Esophagus squamous epithelium (tissue), 5 donors: ENCODE measurements at places on chromosomes 1 and 21.

GRCh38 chr21:44571844-44572782 lies 1.4 kb upstream of the KRTAP10-4 start:
- H3K4me3 ChIP-seq: no peak overlapping the region
- H3K27me3 ChIP-seq: peaks cover 40% of the 10 kb centered on the region
- no peaks in the 10 kb centered on the region for H3K36me3 ChIP-seq
- H3K27ac ChIP-seq: no peak overlapping the region

- DNase-seq: no peak
- no peaks in the 10 kb centered on the region for H3K4me1 ChIP-seq
- H3K27me3 ChIP-seq: no peaks in the 10 kb centered on the region
- H3K27ac ChIP-seq: no peak overlapping the region
Observed at GRCh38 chr21:15706696-15707095, 23.1 kb upstream of the USP25 start.

GRCh38 chr1:12096615-12097014 lies 33.5 kb downstream of the TNFRSF8 start:
- H3K4me3 ChIP-seq: no peak overlapping the region
- no peaks in the 10 kb centered on the region for H3K36me3 ChIP-seq
- no peaks in the 10 kb centered on the region for H3K4me1 ChIP-seq

DNA sequence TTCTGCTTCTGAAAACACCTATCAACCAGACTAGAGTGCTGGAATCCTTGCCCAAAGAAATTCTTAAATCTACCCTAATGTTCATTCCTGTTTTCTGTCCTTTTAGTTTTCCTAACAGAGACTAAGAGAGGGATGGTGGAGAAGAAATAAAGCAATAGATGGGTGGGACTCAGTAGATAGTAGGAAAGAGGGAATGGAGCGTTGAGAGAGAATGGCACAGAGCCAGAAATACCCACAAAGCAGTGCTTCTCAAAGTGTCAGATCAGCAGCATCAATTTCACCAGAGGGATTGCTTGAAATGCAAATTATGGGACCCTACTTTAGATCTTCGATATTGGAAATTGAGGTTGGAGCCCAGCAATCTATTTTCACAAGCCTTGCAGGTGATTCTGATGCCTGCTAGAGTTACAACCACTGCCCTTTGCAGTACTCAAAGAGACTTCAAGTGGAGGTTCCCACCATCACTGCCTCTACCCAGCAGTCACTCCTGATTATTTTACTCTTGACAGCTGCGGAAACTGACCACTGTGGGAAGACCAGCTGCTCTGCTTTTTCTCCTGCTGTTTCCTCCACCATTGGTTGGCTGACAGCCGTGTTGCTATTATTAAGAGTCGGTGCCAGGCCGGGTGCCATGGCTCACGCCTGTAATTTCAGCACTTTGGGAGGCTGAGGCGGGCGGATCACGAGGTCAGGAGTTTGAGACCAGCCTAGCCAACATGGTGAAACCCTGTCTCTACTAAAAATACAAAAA lies 11.4 kb upstream of the PRPF3 start:
- H3K4me1 ChIP-seq: no peaks in the 10 kb centered on the region
- no peaks in the 10 kb centered on the region for H3K27me3 ChIP-seq
- DNase-seq: no peak

- H3K36me3 ChIP-seq: no peaks in the 10 kb centered on the region
- H3K27me3 ChIP-seq: no peaks in the 10 kb centered on the region
- DNase-seq: no peak
- H3K4me3 ChIP-seq: no peak overlapping the region
Observed at GRCh38 chr21:15054089-15054488, 10.7 kb downstream of the NRIP1 start.

- no peaks in the 10 kb centered on the region for H3K27me3 ChIP-seq
- DNase-seq: no peak
- H3K4me1 ChIP-seq: peaks cover 24% of the 10 kb centered on the region
- H3K4me3 ChIP-seq: no peak overlapping the region
- no peak overlapping the region for H3K27ac ChIP-seq
Observed at GRCh38 chr1:212669102-212669501, 30.5 kb downstream of the BATF3 start.
